ENCODE measurements at places on chromosomes 12 and 14.

DNA sequence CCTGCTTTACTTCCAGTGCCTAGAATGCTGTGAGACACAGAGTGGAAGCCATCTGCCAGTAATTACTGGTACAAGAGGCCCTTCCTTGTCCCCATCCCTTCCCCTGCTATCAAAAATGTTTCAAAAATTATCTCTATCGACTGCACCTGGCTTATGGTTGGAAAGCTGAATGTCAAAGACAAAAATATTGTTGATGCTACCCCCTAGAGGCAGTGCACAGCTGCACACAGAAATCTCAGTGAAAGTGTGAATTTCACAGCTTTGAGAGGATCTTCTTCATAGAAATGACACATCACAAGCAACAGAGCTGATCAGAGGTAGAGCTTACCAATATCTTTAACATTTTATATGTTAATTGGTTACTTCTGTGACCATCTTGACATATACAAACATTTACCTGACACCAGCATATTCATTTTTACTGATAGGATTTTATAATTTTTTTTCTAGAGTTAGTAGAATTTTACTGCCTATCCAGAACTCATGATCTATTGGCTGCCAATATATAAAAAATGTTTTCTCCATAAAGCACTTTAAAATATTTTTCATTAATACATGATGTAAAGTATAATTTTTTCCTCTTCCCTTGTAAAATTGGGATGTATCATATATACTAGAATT is 138.0 kb downstream of the AACS start:
- DNase-seq: no peak

DNA sequence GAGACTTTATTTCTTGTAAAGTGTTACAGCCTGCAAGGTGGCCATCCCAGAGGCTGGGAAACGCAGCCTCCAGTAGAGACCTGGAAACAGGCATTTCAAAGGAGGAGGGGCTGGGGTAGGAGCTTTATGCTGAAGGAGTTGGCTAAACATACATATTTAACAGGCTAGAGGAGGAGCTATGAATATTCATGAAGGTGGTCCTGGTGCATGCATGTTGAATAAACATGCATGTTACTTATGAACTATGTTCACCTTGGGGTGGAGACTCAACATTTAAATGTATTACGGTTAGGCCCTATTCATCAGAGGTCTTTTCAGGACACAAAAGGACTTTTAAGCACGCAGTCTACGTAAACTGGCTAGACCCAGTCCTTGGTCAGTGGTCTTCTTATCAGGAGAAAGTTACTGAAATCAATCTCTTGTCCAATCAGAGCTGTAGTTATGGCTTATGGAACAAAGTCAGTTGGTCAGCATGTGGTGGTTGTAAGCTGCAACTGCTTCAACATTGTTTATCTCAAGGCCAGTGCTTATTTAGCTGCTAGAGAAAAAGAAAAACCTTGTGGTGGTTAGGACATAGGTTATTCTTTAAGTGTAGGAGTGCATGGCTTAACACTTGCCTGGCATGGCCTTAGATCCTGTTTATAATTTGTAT is 11.4 kb upstream of the ARF6 start:
- DNase-seq: no peak

GRCh38 chr14:90796329-90796728 is 19.9 kb downstream of the TTC7B start:
- no peak for DNase-seq

GRCh38 chr14:54901380-54902142 is 1.1 kb downstream of the GCH1 start:
- DNase-seq: no peak

DNA sequence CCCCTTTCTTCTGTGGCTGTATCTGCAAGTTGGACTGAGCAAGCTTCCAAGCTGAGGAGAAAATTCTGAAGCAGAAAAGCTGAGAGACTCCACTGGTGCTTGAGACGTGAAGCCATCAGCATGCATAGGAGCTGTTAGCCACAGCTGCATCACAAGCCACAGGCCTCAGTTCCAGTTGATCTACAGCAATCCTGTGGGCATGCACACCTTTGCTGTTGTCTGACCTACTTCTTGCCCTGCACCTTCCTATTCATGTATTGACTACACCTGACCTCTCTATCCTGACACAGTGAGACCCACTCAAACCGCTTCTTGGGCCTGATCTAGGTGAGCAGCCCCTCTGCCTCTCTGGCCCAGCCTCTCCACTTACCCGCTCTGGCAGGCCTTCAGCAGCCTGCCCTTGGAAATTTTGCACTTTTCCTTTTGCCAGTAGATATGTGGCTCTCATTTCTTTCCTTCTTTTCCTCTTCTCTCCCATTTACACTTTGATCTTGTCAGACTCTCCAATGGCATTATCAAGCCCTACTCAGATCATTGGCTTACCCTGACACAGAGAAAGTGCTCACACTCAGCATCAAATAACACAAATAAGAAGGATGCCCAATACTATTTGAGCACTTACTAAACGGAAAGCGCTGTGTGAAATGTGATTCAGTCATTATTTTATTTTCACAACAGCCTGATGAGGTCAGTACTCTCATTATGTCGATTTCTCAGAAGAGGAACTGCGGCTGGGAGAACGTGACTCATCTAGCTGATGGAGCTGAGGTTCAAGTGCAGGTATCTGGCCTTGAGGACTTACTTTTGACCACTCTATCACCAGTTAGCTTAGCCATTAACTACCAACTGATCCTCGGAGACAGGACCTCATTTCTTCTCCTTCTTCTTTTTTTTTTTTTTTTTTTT is 21.9 kb upstream of the PTGR2 start:
- no peak for DNase-seq

Data from activated naive CD4-positive, alpha-beta T cell (primary cell).